ENCODE measurements at places on chromosomes 4 and X.

- DNase-seq = no peak
Measured at GRCh38 chrX:87788976-87789375, 271.4 kb downstream of the KLHL4 start.

DNA sequence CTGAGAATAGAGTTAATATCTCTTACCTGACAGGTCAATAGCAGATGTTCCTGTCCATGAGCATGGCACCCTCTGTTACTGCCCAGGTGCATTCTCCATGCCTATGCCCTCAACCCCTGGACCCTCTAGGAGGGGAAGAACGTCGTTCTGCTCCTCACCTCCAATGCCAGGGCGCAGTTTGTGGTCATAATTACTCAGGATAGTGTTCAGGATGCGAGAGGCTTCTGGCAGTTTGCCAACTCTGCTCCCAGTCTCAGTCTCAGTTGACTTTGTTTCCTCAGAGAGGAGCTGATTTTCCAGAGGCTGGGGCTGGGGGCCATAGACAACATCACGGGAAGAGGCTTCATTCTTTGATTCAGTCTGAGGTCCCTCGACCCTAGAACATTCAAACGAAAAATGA, 4.4 kb downstream of the GABRE start:
- no peak for DNase-seq

GRCh38 chrX:38816155-38816554, 14.9 kb downstream of the MID1IP1 start:
- DNase-seq = no peak

- peak; percentile 70 for DNase-seq
Measured at GRCh38 chr4:38788317-38788716, 5.5 kb upstream of the TLR10 start.

- no peak for DNase-seq
Measured at GRCh38 chrX:117892469-117892868, 224.1 kb downstream of the KLHL13 start.

DNA sequence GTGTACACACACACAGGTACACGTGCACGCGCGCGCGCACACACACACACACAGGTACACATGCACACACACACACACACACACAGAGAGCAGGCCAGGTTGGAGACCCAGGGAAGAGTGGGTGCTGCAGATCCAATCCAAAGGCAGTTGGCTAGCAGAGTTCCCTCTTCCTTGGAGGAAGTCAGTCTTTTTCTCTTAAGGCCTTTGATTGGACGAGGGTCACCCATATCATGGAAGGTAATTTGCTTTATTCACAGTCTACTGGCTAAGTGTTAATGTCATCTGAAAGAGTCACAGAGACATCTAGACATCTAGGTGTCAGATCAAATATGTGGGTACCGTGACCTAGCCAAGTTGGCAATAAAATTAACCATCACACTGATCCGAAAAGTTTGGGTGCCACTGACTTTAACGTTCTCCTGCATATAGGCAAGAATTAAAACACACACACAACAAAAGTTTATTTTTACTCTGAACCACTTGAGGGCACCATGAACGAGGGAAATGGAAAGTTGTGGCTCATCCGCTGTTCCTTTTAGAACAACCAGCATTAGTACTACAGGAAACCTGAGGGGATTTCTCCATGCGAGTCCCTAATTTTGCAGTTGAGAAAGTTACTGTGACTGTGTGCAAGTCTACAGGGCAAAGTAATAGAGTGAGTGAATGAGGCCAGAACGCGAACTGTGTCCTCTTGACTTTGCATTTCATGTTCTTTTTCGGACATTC, 66.0 kb upstream of the STOX2 start:
- no peak for DNase-seq

DNA sequence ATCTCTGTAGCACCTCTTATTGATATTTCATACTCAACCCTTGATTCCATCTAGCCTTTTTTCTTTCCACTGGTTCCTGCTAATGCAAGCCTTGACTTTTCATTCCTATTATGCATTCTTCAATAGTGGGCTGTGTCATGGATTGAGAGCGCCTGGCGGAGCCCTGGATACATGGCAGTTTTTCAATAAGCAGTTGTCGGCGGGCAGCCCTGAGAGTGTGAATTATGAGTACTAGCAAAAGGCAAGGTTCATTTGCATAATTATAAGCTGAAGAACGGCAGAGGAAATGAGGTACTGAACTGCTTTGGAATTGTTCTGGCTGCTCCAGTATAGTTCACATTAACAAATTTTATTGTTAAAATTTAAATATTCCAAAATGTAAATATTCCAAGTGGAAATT, 339.7 kb upstream of the VCX start:
- DNase-seq = no peak

DNA sequence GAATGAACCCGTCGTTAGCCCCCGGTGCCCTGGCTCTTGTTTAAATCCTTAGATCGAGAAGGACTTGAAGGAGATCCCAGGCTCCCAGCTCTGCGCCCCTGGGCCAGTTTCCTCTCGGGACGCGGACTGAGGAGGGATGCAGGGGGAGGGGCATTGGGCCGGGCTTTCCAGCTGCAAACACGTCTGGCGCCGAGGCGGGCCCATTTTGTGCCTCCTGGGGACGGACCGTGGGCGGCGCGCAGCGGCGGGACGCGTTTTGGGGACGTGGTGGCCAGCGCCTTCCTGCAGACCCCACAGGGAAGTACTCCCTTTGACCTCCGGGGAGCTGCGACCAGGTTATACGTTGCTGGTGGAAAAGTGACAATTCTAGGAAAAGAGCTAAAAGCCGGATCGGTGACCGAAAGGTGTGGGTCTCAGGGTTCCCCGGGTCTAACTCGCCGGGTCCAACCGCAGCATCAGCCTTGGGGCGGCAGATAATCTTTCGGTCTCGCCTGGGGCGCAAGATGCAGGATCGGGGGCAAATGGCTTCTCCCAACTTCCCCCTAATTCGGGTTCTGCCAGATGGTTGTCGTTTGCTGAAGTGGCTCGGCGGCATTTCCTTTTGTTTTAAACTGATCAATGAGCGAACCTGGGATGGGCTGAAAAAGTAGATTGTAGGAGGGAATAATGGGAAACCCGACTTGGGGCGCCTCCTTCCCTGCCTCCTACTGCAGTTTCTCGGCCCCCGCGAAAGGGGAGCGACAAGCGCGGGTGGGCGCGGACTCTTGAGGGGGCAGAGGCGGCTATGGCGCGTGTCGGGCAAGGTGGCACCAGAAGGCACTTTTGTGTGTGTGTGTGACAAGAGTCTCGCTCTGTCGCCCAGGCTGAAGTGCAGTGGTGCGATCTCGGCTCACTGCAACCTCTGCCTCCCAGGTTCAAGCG, 2.9 kb downstream of the PDGFRA start:
- DNase-seq = no peak

- no peak for DNase-seq
Measured at GRCh38 chr4:2964706-2965258, 1.4 kb downstream of the GRK4 start.

GRCh38 chr4:153620352-153620751, 63.7 kb upstream of the TLR2 start:
- DNase-seq = no peak

DNA sequence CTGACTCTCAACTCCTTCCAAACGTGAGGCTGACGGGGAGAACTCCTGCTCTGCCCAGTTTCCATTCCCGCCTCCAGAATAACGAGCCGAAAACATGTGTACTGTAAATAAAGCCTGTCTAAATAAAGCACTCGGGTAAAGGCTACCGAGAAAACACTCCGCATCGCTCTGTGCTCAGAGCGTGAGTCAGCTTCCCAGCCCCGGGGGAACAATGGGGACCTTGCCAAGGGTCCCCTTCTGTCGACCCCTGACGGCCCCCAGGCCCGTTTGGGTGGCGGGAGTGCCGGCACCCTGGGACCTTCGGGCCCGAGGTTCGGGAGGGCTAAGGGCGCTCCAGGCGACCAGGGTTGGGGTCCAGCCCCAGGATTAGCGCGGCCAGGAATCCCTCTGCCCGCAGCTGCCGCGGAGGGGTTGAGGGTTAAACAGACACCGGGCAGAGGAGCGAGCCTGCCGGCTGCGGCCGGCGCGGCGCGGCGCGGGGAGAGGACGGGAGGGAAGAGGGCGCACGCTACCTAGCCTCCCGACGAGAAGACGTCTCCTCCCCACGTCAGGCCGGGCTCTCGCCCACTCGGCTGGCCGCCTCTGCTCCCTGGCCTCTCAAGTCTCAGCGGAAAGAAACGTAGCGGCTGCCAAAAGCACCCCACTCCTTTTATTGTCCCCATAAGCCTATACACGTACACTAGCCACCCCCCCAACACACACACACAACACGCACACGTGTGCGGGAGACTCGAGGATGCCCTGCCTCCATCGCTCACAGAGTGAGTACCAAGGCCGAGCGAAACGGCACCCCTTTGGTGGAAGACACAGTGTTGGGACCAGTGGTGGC, 85.5 kb downstream of the BCOR start:
- no peak for DNase-seq

- no peak for DNase-seq
Measured at GRCh38 chr4:175935016-175935661, 123.1 kb upstream of the GPM6A start.

DNA sequence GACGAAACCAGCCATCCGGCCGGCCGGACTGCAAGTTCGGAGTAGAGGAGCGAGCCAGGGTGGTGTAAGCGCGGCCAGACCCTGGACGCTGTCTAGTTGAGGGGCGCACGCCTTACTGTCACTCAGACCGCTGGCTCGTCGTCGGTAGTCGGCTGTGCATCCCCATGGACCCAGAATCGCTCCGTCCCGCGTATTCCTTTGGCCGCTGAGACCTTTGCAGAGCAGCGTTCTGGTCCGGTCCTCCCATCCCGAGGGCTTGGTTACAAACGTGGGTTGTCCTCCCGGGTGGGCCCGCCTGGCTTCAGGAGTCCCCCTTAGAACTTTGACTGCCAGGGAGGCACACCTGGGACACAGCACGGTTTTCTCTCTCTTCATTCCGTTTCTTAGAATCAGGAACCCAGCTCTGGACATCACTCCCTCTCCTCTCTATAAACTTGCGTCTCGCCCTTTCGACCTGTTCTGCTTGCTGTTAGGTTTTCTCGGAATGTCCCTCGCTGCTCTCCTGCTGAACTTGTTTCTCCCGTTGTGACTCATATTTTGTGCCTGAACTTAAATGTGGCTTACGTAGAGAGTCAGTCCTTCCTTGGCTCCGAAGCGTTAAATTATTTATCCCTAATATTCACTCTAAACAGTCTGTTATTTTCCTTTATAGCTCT, 672 bp downstream of the PGM2 start:
- no peak for DNase-seq

DNA sequence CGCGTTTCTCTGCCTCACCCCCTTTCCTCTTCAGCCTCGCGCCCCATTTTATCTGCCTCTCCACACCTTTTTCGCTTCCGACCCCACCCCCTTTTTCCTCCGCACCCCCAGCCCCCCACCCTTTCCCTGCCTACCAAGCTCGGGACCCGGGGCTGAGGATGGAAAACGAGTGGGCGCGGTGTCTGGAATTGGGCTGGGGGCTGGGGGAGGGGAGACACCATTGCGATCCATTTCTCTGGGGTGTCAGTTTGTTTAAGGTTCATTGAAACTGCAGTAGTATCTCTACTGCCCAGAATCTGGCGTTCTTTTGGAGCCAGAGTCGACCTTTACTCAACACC, 707 bp downstream of the SLC9A6 start:
- DNase-seq = no peak

- DNase-seq = no peak
Measured at GRCh38 chr4:128865132-128865531, 55.6 kb downstream of the JADE1 start.

DNA sequence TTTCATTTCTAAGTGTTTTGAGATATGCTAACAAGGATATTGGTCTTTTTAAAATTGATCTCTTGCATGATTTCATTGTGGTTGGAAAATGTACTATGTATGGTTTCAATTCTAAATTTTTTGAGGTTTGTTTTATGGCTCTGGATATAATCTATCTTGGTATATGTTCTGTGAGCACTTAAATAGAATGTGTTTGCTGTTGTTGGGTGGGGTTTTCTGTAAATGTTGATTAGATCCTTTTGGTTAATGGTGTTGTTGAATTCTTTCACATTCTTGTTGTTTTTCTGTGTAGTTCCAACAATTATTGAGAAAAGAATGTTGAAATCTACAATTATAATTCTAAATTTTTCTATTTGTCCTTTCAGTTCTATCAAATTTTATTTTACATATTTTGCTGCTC, 42.6 kb upstream of the GNRHR start:
- no peak for DNase-seq

DNA sequence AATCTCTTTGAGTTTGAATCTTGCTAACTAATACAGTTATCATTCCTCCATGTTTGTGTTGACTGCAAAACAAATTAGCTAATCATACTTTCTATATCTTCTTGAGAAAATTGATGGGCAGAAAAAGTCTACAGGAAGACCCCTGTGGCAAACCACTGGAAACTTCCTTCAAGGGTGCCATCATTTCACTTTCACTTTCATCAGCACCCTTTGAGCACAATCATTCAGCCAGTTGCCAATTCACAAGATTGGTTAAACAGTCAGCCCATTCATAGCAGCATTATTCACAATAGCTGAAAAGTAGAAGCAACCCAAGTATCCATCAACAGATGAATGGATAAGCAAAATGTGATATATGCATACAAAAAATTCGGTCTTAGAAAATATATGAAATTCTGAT, 101.5 kb downstream of the CCDC160 start:
- no peak for DNase-seq

DNA sequence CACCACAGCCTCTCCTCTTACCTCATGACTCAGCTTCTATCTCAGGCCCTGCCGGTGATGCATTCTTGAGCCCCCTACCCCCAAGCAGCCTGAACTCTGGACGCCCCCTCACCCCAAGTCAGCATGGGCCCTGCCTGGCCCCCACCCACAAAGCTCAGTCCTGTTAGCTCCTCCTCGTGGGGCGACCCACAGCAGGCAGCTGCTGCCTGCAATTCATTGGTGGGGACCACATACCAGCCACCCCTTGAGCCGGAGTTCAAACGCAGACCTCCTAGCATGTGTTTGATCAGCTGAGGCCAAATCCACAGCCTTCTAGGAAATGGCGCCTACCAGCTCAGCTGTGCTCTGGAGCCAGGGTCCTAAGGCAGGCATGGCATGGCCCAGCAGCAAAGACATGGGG, 111.8 kb downstream of the EFNB1 start:
- DNase-seq = no peak

GRCh38 chrX:86711531-86712180, 563.4 kb downstream of the DACH2 start:
- no peak for DNase-seq

GRCh38 chr4:4843635-4844291, 15.7 kb upstream of the MSX1 start:
- DNase-seq = no peak

- no peak for DNase-seq
Measured at GRCh38 chrX:108224218-108224617, 132.6 kb downstream of the ATG4A start.

All from A549 (cell line).